Glutamatergic neuron (in vitro differentiated cells): ENCODE measurements at places on chromosomes 1 and 21. TPM values are rescaled to one million over a fixed set of nuclear protein-coding genes. Genes with fewer than 3 reads are reported as not detected.

Gene AQP10
- total RNA-seq = not detected

Gene LMOD1
- total RNA-seq = 0.20 TPM

DNA sequence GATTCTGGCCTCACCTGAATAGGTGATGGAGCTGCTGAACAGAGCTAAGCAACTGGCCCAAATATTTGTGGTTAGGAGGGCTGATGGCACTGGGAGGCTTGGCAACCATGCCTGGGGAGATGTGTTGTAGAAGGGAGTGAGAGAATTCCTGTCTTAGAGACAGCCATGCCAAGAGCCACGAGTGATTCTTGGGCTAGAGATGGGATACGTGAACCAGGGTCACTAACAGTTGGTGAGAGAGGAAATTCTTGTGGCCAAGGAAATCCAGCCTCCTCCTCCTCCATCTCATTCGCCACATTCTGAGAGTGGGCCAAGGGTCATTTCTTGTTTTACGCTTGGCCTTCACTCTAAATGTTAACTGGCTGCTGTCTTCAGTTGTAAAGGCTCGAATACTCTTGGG, 46.3 kb downstream of the NGF start:
- DNase-seq = no peak

Gene GALE
- total RNA-seq = 32.6 TPM

GRCh38 chr21:38349111-38349746, 92.4 kb downstream of the KCNJ15 start:
- no peak for DNase-seq

DNA sequence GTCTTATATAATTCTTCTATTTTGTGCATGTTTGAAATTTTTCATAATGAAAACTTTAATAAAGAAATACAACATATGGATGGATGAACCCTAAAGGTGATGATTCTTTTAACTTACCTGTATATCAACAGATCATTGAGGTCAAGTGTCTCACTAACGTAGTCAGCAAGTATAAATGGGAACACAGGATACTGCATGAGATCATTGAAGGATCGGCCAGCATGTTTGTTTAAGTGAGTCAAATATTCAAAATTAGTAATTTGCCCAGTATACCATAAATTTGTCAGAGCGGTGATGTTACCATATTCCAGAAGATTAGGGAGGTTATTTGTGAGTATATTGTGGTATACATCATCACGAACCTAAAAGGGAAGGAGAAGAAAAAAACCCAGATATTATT, 71.0 kb upstream of the GNG4 start:
- no peak for DNase-seq

DNA sequence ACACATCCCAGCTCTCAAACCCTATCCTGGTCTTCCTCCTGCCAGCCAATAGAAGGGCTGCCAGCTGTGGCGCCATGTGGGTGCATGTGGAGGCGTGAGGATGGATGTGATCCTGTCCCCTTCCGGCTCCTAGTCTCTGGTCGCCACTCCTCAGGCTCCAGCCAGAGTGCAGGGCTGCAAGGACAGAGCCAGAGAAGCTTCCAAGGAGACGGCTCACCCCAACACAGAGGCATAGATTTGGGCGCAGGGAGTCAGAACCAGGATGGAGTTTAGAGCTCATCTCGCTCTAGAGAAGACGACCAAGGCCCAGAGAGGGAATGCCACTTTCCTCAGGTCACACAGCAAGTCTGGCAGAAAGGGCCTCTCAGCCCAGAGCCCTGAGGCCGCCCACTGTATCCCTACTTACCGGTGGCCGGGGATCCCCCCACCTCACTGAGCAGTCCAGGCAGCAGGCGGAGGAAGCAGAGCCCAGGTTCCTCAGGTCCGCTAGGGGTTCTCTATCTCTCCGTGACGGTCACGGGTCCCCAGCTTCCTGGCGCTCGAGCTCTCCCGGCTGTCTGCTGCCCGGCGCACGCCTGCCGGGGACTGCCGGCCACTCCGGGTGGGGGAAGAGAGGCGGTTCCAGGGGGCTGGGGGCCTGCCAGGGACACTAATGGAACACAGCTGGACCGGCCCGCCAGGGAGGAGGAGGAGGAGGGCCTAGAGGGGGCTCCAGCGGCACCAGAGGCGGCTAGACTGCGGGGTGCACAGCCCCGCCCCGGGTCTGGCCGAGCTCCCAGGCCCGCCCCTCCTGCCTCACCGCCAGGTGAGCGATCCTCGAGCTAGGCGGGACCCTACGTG, at the start of gene COL16A1:
Gene COL16A1, minus strand, starts transcription at position 587 of the 840 bp plus-strand sequence. CDS start 1,824 bp downstream, outside the sequence.
- no peak for DNase-seq

DNA sequence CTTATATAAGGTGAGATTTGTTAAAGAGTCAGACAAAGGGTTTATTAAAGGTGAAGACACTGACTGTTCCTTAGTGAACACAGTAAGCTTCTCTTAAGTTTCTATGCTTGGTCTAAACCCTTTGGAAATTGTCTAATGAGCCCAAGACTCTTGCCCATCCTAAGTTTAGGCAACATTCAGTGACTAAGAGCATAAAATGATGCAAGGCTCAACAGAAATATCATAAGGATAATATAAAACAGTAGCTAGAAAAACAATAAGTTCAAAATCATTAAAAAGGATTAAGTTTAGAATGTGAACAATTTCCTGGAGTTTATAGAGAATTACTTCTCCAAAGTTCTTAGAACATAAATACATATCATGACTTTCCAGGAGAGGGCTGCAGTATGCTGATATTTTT, 108.9 kb upstream of the PDC start:
- DNase-seq = no peak

- DNase-seq = no peak
These were observed 187.7 kb upstream of the RNPC3 start for GRCh38 chr1:103337779-103338178.

Gene SPRR2D
- not detected for total RNA-seq

Gene AJAP1
- total RNA-seq = 3.5 TPM

Gene CSMD2
- total RNA-seq = 0.27 TPM
